LHCN-M2 (cell line): ENCODE measurements at places on chromosomes 4 and X.

DNA sequence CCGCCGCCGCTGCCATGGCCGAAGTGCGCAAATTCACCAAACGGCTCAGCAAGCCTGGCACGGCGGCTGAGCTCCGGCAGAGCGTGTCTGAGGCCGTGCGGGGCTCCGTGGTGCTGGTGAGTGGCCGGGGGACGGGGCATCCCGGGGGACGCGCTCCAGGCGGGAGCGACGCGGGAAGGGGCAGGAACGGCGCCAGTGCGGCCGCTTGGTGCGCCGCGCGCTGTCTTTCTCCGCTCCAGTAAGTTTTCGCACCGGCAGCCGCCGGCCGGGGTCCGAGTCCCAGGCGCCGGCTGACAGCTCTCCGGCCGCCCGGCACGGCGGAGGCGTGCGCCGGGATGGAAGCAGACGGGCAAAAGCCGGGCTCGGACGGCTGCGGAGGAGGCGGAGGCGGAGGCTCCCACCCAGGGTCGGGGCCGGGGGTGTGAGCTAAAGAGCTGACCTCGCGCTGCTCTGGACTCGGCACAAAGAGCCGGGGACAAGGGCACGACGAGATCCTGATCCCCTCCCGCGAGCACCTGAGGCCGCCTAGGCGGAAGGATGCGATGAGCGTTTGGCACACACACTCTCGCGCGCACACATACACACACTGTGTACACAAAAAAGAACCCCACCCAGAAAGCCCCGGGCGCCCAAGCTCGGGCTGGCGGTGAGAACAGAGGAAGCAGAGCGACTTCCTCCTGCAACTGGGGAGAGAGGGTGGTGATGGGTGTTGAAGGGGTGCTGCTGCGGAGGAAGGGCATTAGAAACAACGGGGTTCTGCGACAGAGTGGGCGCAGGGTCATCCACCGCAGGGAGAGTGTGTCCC, 545 bp downstream of the DOCK11 start:
- DNase-seq, result peak; percentile 9

DNA sequence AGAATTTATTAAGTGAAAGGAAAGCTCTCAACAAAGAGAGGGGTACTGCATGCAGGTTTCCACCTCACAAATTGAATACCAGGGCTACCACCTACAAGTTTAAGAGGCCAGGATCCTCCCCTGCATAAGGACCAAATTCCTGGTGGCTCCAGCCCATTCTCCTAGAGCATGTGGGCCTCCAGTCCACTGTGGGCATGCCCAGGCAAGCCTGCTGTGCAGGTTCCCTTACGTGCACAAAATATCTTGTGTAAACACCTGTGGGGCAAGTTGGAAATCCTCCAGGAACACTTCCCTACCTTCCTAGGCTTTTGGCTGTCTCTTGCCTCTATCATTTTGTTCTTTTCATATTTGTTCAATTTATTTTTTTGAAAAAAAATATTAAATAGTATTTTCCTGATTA, 724.3 kb downstream of the ARAP2 start:
- no peak for DNase-seq

- no peak for DNase-seq
These were observed 42.5 kb downstream of the ZBTB49 start for GRCh38 chr4:4332529-4332928.

- peak; percentile 44 for DNase-seq
These were observed 31.5 kb upstream of the HPGD start for GRCh38 chr4:174553828-174554227.

GRCh38 chr4:36235306-36235705, 9.0 kb downstream of the ARAP2 start:
- no peak for DNase-seq

DNA sequence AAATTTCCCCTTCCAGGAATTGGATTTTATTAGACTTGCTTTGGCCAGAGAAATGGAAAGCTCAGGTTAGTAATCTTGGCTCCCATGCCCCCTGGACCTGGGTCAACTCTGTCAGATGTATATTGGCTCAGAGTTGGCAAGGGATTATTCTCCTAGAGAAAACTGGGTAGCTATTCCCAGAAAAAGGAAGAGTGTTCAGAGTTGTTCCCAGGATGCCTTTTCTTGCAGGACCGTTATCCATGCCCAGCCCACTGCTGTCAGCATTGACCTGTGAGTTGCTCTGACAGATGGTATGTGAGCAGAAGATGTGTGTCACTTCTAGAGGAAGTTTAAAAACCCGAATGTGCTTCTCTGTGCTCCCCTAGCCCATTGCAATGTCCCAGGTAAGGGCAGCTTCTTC, 509.9 kb upstream of the ZFP42 start:
- no peak for DNase-seq

DNA sequence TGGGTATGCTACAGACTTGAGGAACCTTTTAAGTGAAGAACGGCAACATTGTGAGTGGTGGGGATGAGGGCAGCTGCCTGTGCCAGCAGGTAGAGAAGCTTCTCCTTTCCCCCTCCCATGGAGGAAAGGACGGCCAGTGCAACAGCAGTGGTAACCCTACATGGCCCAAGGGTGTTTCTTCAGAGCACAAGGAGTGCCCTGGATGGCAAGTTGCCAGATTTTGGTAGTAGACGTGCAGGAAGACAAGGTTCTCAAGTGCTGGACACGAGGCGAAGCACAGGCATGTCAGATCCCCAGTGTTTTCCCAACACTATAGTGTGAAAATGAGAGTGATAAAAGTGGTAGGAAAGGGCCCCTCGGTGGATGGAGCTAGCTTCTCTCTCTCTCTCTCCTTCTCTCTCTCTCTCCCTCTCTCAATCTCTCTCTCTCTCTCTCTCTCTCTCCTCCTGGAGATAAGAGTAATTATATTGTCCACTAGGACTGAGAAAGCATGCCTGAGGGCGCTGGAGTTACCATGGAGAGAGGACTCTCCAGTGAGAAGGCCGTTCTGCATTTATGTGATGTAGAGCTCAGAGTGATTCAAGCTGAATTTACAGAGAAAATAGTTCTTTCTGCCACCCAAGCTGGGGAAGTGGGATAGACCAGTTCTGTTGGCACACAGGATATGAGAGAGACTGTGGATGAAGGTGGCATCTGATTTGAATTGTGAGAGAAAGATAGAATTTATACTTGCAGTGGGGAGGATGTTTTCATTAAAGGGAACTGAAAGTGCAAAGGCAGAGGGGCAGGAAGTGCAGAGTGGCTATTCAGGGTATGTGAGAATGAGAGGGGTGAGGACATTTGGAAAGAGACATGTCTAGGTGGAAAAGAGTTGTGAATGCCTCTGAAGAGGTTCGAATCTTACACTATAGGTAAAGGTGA, 25.7 kb upstream of the TRPC3 start:
- no peak for DNase-seq

GRCh38 chrX:37454537-37455285, 105.5 kb downstream of the PRRG1 start:
- peak; percentile 39 for DNase-seq

GRCh38 chr4:159077702-159078495, 25.0 kb upstream of the RAPGEF2 start:
- peak; percentile 22 for DNase-seq

- DNase-seq, result no peak
These were observed 147.5 kb upstream of the ANK2 start for GRCh38 chr4:112901962-112902411.

GRCh38 chr4:8002525-8003309, 63.1 kb upstream of the AFAP1 start:
- no peak for DNase-seq

- DNase-seq, result peak; percentile 17
These were observed 646 bp upstream of the FAM3A start for GRCh38 chrX:154516656-154517100.

- no peak for DNase-seq
These were observed 39.3 kb downstream of the HMX1 start for GRCh38 chr4:8832113-8832915.

GRCh38 chrX:8003147-8003883, 76.1 kb upstream of the PNPLA4 start:
- no peak for DNase-seq

GRCh38 chrX:10102046-10102704, 54.6 kb upstream of the CLCN4 start:
- no peak for DNase-seq

- DNase-seq, result no peak
These were observed 207.2 kb upstream of the CNKSR2 start for GRCh38 chrX:21167011-21167410.

- peak; percentile 48 for DNase-seq
These were observed 19.8 kb downstream of the CPE start for GRCh38 chr4:165398570-165398969.

- no peak for DNase-seq
These were observed 1653.3 kb upstream of the PCDH7 start for GRCh38 chr4:29066861-29067260.

GRCh38 chr4:181181331-181181730, 1061.9 kb upstream of the TENM3 start:
- no peak for DNase-seq

- no peak for DNase-seq
These were observed 1282.3 kb upstream of the TENM3 start for GRCh38 chr4:180960743-180961401.

- DNase-seq, result no peak
These were observed 22.7 kb downstream of the F8A3 start for GRCh38 chrX:155435744-155436112.

- no peak for DNase-seq
These were observed 32.9 kb downstream of the LUZP4 start for GRCh38 chrX:115322375-115322774.

DNA sequence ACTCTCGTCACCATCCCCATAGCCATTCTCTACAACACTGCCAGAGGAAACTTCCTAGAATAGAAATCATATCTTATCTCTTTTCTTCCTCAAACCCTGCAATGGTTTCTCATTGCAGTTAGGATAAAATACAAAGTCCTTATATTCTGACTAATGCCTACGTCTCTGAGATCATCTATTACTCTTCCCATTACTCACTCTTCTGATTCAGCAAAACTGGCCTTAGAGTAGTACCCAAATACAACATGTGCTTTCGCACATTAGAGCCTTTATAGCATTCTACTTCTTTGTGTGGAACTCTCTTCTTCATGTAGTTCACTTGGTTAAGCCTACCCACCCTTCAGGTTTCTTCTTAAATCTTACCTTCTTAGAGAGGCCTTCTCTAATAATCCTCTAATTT, 28.0 kb downstream of the LHFPL1 start:
- no peak for DNase-seq

DNA sequence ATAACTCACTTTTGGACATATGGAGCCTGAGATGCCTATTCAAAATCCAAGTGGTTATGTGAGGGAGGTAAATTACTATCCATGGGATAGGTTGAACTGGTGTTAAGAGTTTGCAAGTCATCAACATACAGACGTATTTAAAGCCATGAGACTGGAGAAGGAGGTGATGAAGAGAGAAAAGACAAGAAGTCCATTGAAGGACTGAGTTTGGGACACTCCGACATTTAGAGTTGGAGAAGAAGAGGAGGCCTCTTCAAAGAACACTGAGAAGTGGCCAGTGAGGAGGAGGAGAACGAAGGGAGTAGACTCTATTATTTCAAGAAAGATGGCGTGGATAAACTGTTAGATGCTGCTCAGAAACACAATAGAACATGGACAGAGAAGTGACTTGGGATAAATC, at the start of gene CNGA2:
Gene CNGA2 (plus strand): TSS at position 301 of the 400 bp plus-strand sequence. CDS start 3,738 bp downstream, outside the sequence.
- DNase-seq, result no peak

- DNase-seq, result peak; percentile 11
These were observed 860.0 kb upstream of the POU3F4 start for GRCh38 chrX:82648062-82648461.

GRCh38 chr4:54187148-54187547, 41.9 kb upstream of the PDGFRA start:
- no peak for DNase-seq

DNA sequence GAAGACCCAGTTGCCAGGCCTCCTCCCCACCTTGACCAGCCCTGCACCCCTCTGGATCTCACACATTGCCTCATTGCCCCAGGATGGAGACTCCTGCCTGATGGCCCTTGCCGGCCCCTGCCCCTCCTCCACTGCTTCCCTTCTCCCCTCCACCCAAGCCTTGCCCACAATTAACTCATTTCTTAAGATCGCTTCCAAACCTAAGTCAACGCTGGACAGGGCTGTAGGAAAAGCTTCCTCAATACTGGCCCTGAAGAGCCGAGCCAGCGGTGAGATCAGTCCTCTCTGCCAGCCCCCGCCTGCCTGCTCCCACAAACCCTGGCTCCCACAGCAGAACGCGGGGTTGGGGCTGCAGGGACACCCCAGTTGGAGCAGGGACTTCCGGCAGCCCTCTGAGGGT, 7.5 kb upstream of the HAUS7 start:
- no peak for DNase-seq

GRCh38 chr4:155079871-155080270, 128.6 kb upstream of the NPY2R start:
- peak; percentile 2 for DNase-seq

GRCh38 chr4:166045457-166045856, 172.4 kb downstream of the TLL1 start:
- no peak for DNase-seq
